ENCODE measurements at places on chromosomes 7 and 10.

- DNase-seq = no peak
Measured at GRCh38 chr7:101238226-101239182, 902 bp upstream of the CLDN15 start.

- DNase-seq = no peak
Measured at GRCh38 chr10:44340557-44340956, 44.3 kb downstream of the CXCL12 start.

GRCh38 chr7:130127821-130128317, 57.5 kb downstream of the KLHDC10 start:
- no peak for DNase-seq

- no peak for DNase-seq
Measured at GRCh38 chr10:52378124-52378523, 64.0 kb downstream of the DKK1 start.

- no peak for DNase-seq
Measured at GRCh38 chr7:66894463-66895080, 26.5 kb upstream of the TMEM248 start.

GRCh38 chr10:76245951-76246495, 814.6 kb downstream of the LRMDA start:
- DNase-seq = no peak

GRCh38 chr7:116588641-116589594, 64.1 kb downstream of the CAV1 start:
- no peak for DNase-seq

- no peak for DNase-seq
Measured at GRCh38 chr7:93006480-93007095, 111.2 kb downstream of the SAMD9 start.
